ENCODE measurements at places on chromosomes 4 and X.

DNA sequence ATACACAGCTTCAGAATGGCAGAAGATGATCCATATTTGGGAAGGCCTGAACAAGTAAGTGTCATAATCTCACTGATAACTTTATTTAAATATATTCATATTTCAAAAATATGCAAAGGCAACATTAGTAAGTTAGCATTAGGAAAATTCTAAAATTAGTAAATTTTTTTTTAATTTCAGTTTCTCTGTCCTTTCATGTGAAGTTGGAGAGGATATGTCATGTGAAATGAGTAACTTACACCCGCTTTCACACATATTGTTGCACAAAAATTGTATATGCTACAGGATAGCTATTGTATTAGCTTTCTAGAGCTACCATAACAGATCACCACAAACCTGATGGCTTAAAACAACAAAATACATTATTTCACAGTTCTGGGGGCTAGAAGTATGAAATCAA lies 24.3 kb downstream of the NFKB1 start:
- DNase-seq, result no peak

GRCh38 chr4:80812145-80812544 lies 218.4 kb upstream of the BMP3 start:
- no peak for DNase-seq

- DNase-seq, result no peak
These were observed 34.0 kb downstream of the STARD8 start for GRCh38 chrX:68681443-68681941.

DNA sequence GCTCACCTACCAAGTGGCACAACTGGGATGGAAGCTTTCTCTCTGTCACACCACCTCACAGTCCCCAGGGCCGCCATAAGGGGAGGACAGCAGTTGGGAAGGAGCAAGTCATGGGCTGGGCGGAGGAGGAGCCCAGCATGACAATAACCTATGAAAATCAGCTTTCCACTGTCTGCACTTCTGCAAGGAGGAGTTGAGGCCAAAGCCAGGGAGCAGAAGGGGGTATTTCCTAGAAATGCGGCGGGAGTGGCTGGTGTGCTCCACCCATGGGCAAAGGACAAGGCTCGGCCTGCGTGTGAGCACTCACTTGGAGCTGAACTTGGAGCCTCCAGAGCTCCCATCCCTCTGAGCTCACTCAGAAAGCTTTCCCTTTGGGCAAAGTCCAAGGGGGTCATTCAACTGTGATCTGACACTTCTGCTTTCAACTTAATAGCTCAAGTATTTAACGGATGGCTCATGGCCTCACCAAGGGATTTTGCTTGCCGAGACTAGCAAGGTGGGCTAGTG lies 18.5 kb downstream of the APLN start:
- no peak for DNase-seq

DNA sequence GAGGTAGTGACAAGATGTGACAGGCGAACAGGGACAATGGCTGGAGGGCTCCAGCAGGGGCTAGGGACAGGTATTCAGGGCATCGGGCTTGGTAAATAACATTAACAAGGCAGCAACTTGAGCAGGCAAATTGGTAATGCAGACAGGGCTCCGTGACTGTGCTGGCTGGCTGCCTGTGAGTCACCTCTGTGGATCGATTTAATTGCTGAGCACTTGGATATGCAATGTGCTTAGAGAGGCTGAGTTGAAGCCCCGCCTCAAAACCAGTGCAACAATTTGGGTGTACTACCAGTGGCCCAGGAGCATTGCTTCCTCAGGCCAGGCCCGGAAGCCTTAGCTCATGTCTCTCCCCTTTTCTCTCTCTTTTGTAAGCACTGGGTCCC lies 19.5 kb downstream of the CNGA2 start:
- no peak for DNase-seq

DNA sequence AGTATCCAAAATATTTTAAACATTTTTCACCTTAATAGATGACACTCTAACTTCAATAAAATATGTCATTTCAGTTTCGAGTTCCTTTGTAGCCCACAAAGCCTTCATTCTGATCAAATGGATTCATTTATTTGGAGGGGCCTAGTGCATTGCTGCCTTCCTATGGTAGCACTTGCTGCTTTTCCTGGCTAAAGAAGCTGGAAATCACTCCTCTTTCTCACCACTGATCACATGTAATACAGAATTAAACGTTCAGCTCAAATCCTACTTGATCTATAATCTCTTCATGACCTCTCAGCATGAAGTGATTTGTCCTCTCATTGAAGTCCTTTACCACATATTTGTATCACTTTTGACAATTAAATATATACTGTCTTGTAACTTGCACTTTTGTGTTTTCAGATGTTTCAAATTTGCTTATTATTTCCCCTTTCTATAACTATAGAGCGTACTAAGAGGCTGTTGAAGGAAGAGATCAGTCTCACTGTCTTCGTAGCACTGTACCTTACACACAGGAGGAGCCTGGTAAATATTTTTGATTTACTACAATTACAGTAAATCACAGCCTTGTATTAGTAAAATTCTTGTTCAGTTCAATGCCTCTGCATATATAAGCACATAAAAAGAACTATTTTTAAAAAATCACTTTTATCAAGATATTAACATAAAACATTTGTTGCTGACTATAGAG lies 555 bp downstream of the CFI start:
- no peak for DNase-seq

GRCh38 chr4:74619931-74620702 lies 174.2 kb downstream of the BTC start:
- no peak for DNase-seq

- no peak for DNase-seq
These were observed 90.0 kb downstream of the MAOA start for GRCh38 chrX:43745938-43746721.

- DNase-seq, result no peak
These were observed 37.3 kb downstream of the SLIT2 start for GRCh38 chr4:20288846-20289512.

DNA sequence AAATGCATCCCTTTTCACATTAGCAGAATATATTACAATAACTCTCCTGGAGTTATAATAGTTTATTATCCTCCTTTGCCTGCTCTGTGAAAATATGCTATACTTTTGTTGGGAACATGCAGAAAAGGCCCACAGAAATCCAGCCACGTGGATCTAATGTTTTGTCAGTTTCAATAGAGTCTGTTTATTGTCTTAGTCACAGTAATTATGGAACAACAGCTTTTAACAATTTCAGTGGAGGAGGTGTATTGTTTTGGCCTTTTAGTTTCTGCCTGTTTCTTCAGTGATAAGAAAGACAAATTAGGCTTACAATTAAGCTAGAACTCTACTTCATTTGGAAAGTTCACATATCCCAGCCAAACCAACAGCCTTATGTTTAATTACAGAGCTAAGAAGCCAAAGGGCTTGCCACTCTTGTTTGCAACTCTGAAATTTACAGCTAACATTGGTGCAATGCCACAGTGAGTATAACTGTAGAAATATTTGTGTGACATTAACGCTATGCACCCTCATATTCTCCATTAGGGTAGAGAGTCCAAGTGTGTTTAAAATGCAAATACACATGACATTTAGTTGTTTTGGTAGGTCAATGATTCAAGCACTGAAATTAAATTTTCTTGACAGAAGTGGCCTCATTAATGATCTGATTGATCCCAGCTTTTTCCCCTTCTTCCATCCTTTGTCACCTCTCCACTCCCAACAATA lies 175.8 kb downstream of the USP46 start:
- DNase-seq, result no peak

DNA sequence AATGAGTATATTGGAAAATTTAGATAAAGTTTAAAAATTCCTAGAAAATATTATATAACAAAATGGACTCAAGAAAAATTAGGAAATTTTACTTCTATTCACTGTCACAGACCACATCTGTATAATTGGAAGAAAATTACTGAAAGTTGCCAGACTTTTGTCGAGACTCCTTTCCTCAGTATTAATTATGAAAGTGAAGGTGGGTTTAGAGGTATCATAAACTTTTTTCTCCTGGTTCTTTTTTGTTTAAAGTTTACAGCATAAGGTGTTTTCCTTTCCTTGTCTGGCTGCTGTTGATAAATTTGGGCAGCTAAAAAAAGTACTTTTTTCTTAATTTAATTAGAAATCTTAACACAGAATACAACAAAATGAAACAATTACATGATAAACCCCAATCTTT lies 6.7 kb upstream of the TEX13D start:
- DNase-seq, result no peak

GRCh38 chr4:183287677-183288076 lies 32.4 kb downstream of the CLDN22 start:
- no peak for DNase-seq

GRCh38 chrX:63050225-63050624 lies 300.9 kb downstream of the SPIN4 start:
- no peak for DNase-seq

GRCh38 chrX:29852767-29853166 lies 362.6 kb upstream of the MAGEB2 start:
- no peak for DNase-seq

DNA sequence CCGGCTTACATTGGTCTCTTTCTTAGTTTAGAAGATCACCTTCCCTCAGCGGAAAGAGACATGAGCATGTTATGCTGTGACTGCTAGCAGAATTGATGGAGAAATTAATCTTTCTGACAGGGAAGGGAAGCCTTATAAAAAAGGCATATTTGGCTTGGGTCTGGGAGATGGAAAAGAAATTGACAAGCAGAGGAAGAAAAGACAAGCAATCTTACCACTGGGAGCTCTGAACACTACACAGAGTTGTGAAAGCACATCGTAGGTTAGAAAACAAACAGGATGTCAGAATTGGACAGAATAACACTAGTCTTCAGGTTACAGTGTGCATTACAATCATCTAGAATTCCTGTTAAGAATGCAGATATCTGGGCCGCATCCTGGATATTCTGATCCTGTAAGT lies 1493.8 kb upstream of the IGFBP7 start:
- DNase-seq, result no peak

Data from T-helper 9 cell (primary cell).